ENCODE measurements at places on chromosomes 4 and X. TPM values are rescaled to one million over a fixed set of nuclear protein-coding genes. Genes with fewer than 3 reads are reported as not detected.

GRCh38 chr4:181989071-181989470, 254.1 kb upstream of the TENM3 start:
- no peaks in the 10 kb centered on the region for H3K36me3 ChIP-seq
- H3K4me3 ChIP-seq: no peak overlapping the region
- H3K4me1 ChIP-seq: no peaks in the 10 kb centered on the region
- H3K27ac ChIP-seq: no peak overlapping the region
- H3K27me3 ChIP-seq: no peaks in the 10 kb centered on the region
- DNase-seq: no peak

GRCh38 chr4:87529187-87529586, at the start of gene SPARCL1:
TSS of gene SPARCL1 (minus strand) at chr4:87529376. CDS start at chr4:87499574, 29,802 bp downstream.
- no peaks in the 10 kb centered on the region for H3K27me3 ChIP-seq
- no peak for DNase-seq
- H3K4me3 ChIP-seq: peak within 1 kb of the TSS; percentile 99
- H3K27ac ChIP-seq: peak within 1 kb of the TSS; percentile 98
- H3K4me1 ChIP-seq: peaks cover 10% of the 10 kb centered on the region
- no peaks in the 10 kb centered on the region for H3K36me3 ChIP-seq

- no peak overlapping the region for H3K4me3 ChIP-seq
- H3K27ac ChIP-seq: no peak overlapping the region
- H3K4me1 ChIP-seq: no peaks in the 10 kb centered on the region
- no peaks in the 10 kb centered on the region for H3K27me3 ChIP-seq
Observed at GRCh38 chr4:154516318-154517029, 24.9 kb upstream of the DCHS2 start.

- H3K27ac ChIP-seq: no peak overlapping the region
- H3K27me3 ChIP-seq: no peaks in the 10 kb centered on the region
- no peak for DNase-seq
- no peak overlapping the region for H3K4me3 ChIP-seq
Observed at GRCh38 chr4:139808381-139808807, 142.8 kb downstream of the MGST2 start.

GRCh38 chrX:40543661-40544328, 37.0 kb upstream of the ATP6AP2 start:
- H3K27me3 ChIP-seq: no peaks in the 10 kb centered on the region
- no peak overlapping the region for H3K4me3 ChIP-seq

- no peak overlapping the region for H3K4me3 ChIP-seq
- peaks cover 4% of the 10 kb centered on the region for H3K36me3 ChIP-seq
- H3K4me1 ChIP-seq: no peaks in the 10 kb centered on the region
- H3K27me3 ChIP-seq: no peaks in the 10 kb centered on the region
Observed at GRCh38 chr4:848307-848691, 22.4 kb upstream of the CPLX1 start.

DNA sequence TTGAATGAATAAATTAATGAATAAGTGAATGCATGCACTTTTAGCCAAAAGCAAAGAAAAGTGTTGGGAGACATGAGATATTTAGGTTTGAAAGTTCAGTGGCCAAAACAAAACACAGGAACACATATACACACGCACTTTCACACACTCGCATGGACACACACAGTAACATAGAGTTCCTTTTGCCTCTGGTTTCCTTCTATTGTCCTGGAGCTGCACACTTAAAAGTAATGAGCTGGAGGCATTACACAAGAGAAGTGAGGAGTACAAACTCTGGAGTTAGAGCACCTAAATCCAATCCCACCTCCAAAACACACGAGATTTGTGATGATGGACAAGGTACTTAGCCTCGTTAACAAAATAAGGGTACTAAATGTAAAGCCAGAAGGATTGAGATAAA, 18.7 kb downstream of the PPA2 start:
- no peaks in the 10 kb centered on the region for H3K4me1 ChIP-seq
- no peak for DNase-seq
- no peaks in the 10 kb centered on the region for H3K27me3 ChIP-seq
- H3K36me3 ChIP-seq: no peaks in the 10 kb centered on the region
- H3K27ac ChIP-seq: no peak overlapping the region

DNA sequence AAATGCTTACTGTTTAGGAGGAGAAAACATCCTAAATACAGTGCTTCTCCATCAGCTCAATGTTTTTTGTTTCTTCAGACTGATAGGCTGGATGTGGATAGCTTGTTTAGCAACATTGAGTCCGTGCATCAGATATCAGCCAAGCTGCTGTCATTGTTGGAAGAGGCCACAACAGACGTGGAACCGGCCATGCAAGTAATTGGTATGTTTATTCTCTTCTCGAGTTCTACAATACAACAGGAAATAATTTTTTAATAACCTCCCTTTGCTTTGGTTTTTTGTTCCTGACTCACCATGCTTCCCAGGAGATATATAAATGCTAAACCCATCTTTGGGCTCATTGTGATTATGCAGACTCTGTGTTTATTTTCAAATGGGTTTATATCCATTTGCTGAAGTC, 60.9 kb downstream of the ARHGEF38 start:
- DNase-seq: no peak
- H3K4me3 ChIP-seq: no peak overlapping the region
- no peak overlapping the region for H3K27ac ChIP-seq

DNA sequence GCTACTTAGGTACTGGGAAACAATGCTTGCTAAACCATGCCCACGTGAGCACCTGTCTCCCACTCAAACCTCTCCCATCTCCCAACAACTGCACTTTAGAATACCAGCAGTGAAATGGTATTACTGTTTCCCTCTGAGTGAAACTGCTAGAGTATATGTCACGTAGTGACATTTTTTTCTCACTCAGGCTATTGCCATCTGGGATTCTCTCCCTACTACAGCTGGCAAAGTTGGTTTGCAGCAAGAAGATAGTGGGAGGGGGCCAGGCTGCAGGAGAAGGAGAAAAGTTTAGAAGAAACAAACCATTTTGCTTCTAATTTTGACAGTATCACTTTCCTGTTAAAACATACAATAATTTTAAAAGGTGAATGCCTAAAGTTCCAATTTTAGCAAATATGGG, 358.3 kb downstream of the MAPK10 start:
- no peak overlapping the region for H3K27ac ChIP-seq
- no peak overlapping the region for H3K4me3 ChIP-seq
- no peaks in the 10 kb centered on the region for H3K27me3 ChIP-seq
- no peaks in the 10 kb centered on the region for H3K4me1 ChIP-seq

- no peaks in the 10 kb centered on the region for H3K36me3 ChIP-seq
- no peak for DNase-seq
- H3K27me3 ChIP-seq: no peaks in the 10 kb centered on the region
- H3K4me3 ChIP-seq: no peak overlapping the region
- H3K4me1 ChIP-seq: no peaks in the 10 kb centered on the region
Observed at GRCh38 chr4:29549342-29549741, 1170.8 kb upstream of the PCDH7 start.

DNA sequence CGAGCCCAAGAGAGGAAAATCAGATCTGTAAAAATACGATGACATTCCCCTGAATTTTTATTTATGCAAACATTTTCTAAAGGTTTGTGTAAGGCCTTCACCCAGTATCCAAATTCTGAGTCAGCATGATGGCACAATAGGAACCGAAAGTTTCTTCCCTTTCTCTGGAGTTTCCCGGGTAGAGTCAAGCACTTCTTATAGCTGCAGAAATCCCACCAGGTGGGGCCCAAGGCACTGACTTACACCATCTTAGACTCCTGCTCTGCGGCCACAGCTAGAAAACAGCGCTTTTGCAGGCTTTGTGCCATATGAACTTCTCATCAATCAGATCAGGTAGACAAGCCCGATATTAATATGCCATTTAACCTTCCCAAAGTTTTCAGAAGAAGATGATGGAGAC, 13.4 kb downstream of the LEF1 start:
- no peak overlapping the region for H3K4me3 ChIP-seq
- peaks cover 3% of the 10 kb centered on the region for H3K27me3 ChIP-seq
- H3K36me3 ChIP-seq: no peaks in the 10 kb centered on the region
- no peak overlapping the region for H3K27ac ChIP-seq

DNA sequence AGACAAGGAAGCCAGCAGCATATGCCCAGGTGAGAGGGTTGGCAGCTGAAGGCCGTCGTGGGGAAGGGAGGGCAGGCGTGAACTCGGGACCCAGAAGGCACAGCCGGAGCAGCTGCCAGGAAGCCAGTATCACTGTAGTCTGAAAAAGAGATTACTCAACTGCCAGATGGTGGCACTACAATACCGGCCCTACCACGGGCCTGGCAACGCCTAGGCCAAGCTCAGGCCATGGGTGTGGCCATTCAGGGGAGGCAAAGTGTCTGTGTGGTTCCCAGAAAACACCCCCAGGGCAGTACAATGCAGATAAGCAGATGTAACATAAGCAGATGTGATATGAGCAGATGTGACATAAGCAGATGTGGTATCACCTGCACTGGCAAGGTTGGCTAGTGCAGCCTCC, 236.0 kb downstream of the AFAP1 start:
- no peak for DNase-seq
- no peak overlapping the region for H3K4me3 ChIP-seq
- H3K27ac ChIP-seq: no peak overlapping the region
- no peaks in the 10 kb centered on the region for H3K27me3 ChIP-seq
- H3K4me1 ChIP-seq: no peaks in the 10 kb centered on the region

DNA sequence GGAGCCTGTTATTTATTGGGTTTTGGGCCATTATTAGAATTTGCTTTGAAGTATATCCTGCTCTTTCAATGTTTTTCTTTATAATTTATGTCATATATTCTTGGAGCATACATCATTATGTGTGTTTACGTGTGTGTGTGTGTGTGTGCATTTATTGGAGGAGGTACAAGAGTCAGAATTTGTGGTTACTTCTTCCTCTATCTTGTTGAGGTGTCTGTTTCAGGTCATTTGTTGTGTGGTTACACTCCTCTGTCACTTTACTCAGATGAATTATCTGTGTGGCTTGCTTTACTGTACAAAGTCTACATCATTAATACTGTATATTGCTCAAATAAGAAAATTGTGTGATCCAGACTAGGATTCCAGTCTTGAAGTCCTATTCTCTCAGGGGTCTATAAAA, 1957.4 kb upstream of the TENM3 start:
- H3K4me1 ChIP-seq: no peaks in the 10 kb centered on the region
- no peaks in the 10 kb centered on the region for H3K36me3 ChIP-seq
- H3K27me3 ChIP-seq: no peaks in the 10 kb centered on the region
- H3K27ac ChIP-seq: no peak overlapping the region

GRCh38 chrX:69538321-69538876, 34.3 kb downstream of the NALF2 start:
- H3K4me3 ChIP-seq: no peak overlapping the region
- DNase-seq: peak; percentile 93
- H3K36me3 ChIP-seq: no peaks in the 10 kb centered on the region
- no peak overlapping the region for H3K27ac ChIP-seq
- H3K27me3 ChIP-seq: no peaks in the 10 kb centered on the region

DNA sequence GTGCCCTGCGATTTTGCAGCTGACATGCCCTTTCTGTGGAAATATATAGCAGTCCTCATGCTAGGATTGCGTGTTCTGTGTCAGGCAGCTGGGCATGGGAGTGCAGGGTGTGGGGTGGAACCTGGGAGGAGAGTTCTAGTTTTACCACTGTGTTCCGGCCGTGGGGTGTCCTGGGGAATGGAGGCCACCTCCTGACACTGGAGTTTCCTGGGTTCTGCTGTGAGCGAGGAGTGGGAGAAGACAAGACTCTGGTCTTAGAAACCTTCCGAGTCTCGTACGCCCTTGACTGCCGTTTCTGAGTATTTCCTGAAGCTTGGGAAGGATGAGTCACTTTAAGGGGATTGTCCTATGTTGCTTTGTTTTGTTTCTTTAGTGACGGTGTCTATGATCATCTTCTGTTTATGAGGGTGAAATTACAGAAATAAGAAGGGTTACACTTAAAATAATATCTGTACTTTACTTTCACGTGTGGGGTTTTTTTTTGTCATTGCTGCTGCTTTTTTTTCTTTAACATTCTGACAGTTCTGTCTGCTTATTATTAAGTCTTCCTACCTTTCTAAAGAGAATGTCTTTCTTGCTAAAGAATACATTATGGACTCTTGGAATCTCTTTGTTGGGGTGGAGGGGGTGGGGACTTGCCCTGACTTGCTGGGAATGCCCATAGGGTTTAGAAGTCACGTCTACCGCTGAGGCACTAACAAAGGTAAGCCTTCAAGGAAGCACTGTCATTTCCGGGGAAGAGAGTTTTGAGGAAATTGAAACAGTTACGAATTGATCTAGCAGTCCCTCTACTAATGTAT, 19.1 kb downstream of the CD99 start:
- H3K27me3 ChIP-seq: no peaks in the 10 kb centered on the region
- no peak overlapping the region for H3K27ac ChIP-seq
- H3K4me1 ChIP-seq: peaks cover 1% of the 10 kb centered on the region
- H3K4me3 ChIP-seq: no peak overlapping the region
- H3K36me3 ChIP-seq: no peaks in the 10 kb centered on the region

DNA sequence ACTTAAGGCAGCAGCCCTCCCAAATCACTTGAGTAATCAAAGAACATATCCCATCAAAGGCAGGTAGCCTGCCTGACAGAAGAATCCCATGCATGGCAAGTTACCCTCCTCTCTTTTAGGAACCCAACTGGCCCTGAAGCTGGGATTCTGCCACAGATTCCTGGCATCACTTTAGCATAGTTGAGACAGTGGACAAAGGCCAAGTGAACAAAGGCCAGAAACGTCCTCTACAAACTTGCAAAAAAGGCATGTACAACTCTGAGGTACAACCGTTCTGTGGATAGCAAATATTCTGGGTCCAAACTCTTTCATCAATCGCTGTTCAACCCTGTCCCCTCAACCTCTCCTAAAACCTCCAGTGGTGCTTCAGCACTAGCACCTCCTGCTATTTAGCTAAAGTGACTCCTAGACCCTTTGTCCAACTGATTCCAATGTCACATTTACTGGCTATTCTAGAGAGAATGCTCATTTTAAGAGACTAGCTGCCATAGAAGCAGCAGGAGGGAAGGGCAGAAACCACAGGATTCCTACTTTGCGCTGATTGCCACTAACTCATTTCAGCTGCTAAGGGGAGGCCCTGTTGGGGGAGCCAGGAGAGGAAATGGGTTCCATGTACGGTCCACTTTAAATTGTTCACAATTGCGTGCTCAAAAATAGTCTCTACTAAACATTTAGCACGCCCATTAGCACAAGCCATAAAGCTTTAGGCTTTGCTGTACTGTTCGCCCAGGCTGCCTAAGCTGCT, 105.9 kb downstream of the SHROOM4 start:
- no peaks in the 10 kb centered on the region for H3K36me3 ChIP-seq
- no peak overlapping the region for H3K4me3 ChIP-seq
- H3K27me3 ChIP-seq: no peaks in the 10 kb centered on the region
- no peaks in the 10 kb centered on the region for H3K4me1 ChIP-seq
- DNase-seq: no peak
- H3K27ac ChIP-seq: peak overlapping the region; percentile 15

DNA sequence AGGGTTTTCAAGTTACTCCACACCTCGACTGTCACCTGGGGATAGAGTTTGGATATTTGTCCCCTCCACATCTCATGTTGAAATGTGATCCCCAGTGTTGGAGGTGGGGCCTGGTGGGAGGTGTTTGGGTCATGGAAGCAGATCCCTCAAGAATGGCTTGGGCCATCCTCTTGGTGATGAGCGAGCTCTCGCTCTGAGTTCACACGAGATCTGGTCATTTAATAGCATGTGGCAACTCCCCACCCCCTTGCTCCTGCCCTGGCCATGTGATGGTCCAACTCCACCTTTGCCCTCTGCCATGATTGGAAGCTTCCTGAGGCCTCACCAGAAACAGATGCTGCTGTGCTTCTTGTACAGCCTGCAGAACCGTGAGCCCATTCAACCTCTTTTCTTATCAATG, 8.3 kb downstream of the CTAG1A start:
- H3K36me3 ChIP-seq: no peaks in the 10 kb centered on the region
- DNase-seq: peak; percentile 16
- H3K27ac ChIP-seq: no peak overlapping the region
- no peaks in the 10 kb centered on the region for H3K27me3 ChIP-seq
- no peak overlapping the region for H3K4me3 ChIP-seq
- no peaks in the 10 kb centered on the region for H3K4me1 ChIP-seq

Gene CACNA1F
- total RNA-seq: 0.42 TPM

Gene SPARCL1
- total RNA-seq: 1,343 TPM

Gene DMRTC1B
- total RNA-seq: 0.63 TPM

Gene DGKK
- not detected for total RNA-seq
